ENCODE measurements at places on chromosomes 7 and 10.

DNA sequence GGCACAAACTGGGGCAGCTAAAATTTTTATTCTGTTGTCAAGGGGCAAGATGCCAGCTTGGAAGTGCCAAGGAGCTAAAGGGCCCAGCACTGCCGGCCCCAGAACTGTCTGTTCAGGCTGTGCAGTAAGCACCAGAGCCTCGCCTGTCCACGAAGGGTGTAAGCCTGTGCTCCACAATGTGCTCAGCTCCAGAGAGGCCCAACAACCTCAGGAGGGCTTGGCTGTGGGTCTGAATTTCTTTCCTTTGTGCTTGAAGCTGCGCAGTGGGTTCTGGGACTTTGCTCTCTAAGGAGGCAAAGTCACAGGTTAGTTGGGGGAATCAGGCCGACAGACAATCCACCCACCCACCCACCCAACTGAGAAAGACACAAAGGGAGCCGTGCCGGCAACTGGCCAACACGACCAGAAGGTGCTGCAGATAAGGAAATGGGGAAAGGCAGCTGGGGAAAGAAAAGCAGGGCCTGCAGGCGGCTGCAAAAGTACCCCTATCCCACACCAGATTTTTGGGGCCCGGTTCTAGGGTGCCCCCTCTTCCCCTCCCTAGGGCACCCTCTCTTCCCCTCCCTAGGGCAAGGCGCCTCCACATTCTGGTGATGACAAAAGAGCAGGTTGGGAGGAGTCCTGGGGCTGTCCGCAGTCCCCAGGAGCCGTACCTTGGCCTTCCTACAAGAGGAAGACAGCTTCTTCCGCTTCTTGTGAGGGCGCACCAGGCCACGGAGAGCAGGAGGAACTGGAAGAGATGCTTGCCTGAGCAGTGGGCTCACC, 7.7 kb downstream of the DDX56 start:
- DNase-seq: no peak

- DNase-seq: no peak
Observed at GRCh38 chr7:49151146-49151545, 226.8 kb downstream of the CDC14C start.

DNA sequence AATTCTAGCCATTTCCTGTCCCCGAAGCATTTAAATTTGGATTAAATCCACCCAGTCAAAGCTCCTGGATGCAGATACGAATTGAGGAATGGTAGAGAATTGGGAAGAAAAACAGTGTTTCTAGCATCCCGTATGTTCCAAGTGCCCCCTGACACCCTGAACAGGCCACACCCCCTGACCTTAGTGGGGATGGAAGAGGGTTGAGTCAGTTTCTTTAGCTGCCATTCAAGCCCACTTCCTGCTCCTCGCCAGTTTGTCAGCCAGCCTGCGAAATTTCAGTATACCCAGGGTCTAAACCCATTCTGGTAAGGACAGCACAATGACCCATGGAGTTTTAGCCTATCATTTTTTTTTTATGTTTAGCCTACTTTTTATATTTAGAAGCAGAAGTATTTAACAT, 101.1 kb downstream of the PKD1L1 start:
- no peak for DNase-seq

DNA sequence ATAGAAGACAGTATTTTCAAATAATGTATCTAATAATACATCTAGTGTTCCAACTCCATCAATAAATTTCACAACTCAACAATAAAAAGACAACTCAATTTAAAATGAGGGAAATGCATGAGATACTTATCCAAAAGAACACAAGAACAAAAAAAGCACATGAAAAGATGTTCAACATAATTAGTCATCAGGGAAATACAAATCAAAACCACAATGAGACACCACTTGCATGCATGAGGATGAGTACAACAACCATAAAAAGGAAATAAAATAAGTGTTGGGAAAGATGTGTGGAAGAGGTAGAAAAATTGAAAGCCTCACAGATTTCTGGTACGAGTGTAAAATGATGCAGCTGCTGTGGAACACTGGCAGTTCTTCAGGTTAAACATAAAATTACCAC, 111.6 kb upstream of the PTPRZ1 start:
- DNase-seq: no peak

DNA sequence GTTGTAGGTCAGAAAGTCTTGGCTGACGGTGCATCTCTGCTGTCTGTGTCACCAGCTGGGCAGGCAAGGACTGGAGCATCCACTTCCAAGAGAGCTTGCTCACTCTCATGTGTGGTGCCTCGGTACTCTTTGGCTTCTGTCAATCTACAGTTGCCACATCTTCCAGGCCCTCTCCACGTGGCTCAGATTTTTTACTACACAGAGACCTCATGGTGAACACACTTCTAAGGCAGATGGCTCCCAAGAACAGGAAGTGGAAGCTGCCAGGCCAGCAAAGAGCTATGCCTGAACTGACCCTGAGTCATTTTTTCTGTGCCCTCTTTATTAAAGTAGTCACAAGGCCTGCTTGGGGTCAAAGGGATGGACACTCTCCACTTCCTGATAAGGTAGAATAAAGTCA, 351.5 kb upstream of the AUTS2 start:
- no peak for DNase-seq

DNA sequence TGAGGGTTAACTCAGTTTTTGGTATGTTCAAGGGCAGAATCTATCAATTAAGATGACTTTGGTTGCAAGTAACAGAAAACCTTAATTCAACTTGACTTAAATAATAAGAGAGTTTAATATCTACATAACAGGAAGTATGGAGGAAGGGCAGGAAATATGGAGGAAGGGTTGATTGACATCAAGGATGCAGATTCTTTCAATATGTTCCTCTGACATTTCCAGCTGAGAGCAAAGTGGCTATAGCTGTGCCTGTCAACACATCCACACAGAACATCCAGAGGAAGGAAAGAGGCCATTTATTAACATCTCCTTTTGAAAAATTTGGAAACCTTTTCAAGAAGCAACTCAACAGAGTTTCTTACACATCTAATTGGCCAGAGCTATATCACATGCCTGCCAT, 19.4 kb upstream of the RALA start:
- no peak for DNase-seq

- no peak for DNase-seq
Observed at GRCh38 chr10:123425680-123426079, 240.5 kb upstream of the GPR26 start.

DNA sequence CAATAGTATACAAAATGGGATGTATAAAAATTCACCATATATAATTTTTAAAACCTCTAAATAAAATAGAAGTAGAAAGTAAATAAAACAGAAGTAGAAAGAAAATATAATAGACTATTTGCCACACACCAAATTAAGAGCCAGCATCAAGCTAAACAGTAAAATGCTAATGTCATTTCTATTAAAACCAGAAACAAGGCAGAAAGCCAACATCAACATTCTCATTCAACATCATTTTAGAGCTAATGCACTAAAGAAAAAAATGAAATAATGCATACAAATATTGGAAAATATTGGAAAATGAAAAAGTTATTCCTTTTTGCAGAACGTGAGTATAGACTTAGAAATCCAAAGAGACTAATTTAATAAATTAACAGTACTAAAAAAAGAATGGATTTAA, 23.4 kb upstream of the RELN start:
- DNase-seq: no peak

DNA sequence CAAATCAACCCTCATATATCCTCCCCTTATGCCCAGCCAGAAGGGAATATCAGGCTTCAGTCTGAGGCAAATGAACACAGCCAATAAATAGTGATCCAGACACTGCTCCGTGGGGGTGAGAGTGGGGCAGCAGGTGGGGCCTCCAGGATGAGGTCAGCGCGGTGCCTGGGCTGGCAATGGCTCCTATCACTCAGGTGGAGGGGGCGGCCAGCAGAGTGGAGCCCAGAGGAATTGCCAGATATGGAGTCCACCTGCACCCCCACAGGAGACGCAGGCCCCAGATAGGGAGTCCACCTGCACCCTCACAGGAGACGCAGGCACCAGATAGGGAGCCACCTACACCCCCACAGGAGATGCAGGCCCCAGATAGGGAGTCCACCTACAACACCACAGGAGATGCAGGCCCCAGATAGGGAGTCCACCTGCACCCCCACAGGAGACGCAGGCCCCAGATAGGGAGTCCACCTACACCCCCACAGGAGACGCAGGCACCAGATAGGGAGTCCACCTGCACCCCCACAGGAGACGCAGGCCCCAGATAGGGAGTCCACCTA, 78.0 kb upstream of the PPP2R2D start:
- no peak for DNase-seq

DNA sequence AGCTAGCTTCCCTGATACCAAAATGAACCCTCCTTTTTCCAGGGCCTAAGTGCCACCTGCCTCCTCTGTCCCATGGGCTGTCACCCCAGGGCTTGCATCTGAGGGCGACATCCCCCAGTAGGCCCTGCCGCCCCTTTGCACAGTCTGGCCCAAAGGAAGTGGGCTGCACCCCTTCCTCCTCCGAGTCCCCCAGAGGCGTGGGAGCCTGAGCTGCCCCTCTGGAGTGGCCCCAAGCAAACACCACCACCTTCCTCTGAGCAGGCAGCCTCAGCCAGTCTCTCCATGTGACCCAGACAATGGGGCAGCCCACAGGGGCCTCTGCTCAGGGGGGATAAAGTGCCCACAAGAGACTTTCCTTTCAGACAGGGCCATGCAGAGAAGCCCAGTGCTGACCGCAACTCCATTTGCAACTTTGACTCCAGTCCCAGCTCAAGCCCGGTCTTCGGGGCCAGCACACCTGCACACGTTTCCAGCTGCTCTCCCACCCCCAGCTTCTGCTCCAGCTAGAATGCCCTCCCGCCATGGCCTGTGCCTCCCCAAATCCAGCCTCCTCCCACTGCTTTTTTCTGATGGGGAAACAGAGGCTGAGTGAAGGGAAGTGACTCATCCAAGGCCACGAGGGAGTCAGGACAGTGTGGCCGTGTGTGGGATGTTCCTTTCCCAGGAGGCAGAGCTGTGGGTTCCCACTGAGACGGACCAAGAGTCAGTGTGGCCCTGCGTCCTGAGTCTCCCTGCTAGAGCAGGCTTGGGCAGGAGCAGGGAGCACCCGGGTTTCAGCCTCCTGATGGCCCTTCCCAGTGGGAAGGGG, 111.9 kb downstream of the ZMIZ1 start:
- no peak for DNase-seq

- DNase-seq: no peak
Observed at GRCh38 chr7:12979181-12979580, 291.7 kb downstream of the ARL4A start.

DNA sequence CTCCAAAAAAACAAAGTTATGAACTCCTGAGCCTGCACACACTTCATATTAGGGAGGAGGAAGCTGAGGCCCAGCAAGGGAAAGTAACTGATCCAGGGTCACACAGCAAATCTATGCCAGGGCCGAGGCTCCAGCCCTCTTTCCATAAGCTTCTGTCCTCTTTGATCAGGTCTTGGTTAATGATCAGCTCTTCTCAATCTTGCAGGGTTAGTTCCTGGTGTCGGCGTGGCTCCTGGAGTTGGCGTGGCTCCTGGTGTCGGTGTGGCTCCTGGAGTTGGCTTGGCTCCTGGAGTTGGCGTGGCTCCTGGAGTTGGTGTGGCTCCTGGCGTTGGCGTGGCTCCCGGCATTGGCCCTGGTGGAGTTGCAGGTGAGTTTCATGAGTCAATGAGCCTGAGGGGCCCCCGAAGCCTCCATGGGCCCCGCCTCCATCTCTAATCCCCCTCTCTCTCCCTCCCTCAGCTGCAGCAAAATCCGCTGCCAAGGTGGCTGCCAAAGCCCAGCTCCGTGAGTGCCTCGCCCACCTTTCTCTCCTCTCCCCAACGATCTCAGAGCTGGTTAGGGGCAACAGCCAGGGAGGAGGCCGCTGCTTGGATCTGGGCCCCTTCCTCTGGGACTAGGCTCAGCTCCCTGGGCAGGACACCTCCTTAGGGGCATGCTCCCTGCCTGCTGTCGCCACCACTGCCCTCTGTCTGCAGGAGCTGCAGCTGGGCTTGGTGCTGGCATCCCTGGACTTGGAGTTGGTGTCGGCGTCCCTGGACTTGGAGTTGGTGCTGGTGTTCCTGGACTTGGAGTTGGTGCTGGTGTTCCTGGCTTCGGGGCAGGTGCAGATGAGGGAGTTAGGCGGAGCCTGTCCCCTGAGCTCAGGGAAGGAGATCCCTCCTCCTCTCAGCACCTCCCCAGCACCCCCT, 23.7 kb upstream of the LIMK1 start:
- no peak for DNase-seq

- DNase-seq: peak; percentile 33
Observed at GRCh38 chr7:35906191-35906908, 105.5 kb downstream of the SEPTIN7 start.

- no peak for DNase-seq
Observed at GRCh38 chr10:77965294-77965693, 38.7 kb upstream of the DLG5 start.

- DNase-seq: no peak
Observed at GRCh38 chr10:60048091-60048501, 141.7 kb upstream of the CCDC6 start.

DNA sequence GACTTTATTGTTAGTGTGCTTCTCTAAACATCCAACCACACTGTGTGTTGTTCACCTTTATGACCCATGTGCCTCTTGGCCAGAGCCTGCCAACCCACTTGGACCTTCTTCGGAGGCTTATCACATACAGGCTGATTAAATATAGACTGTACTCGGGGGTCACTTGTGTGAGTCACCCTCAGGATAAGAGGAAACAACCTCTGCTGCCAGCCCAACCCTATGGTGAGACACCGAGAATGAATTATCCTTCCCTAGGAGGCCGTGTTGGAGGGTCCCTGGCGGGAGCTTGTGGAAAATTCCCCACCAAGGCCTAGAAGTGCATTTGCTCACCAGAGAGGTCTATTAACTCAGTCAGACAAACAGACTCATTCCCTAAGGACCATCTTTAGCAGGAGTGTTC, 63.0 kb downstream of the FAS start:
- DNase-seq: no peak

DNA sequence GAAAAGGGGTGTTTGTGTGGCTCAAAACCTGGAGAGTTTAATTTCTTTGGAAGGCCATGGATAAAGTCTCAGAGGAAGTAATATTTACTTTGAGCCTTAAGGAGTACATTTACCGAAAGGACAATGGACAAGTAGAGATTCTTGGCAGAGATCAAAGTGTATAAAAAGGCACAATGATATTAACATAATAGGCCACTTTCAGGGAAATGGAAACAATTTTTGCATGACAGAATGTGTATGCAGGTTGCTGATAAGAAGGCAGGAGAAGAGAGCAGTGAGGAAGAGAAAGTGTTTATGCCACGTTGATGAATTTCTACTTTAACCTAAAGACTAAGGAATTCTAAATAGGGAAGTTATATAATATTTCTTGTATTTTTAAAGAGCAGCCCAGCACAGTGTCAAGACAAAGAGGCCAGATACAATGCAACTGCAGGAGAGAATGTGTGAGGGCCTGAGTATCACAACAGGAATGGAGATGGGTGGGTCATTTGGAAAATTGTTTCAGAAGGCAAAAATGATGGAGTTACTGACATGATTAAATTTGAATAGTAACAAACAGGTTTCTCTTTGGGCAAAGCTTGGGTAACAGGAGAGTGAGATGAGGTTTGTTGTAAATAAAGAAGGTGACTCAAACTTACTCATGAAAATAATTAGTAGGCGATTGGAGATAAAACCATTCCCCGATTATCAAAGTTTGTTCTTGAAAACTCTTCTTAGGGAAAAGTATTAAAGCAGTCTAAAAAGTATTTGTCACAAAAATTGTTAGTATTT, 84.1 kb downstream of the THSD7A start:
- no peak for DNase-seq

GRCh38 chr10:10727812-10728211, 289.9 kb upstream of the CELF2 start:
- DNase-seq: no peak

- no peak for DNase-seq
Observed at GRCh38 chr10:99370993-99371392, 41.8 kb downstream of the CNNM1 start.

GRCh38 chr7:29482056-29482455, 81.6 kb upstream of the PRR15 start:
- no peak for DNase-seq

- DNase-seq: no peak
Observed at GRCh38 chr10:119505131-119505551, 37.4 kb downstream of the RGS10 start.

Measured in stimulated activated CD8-positive, alpha-beta memory T cell treated with anti-CD3 and anti-CD28 coated beads, Interleukin-7, amount 100 ng/mL, for 1 hour (primary cell).